ENCODE measurements at places on chromosomes 4 and X.

GRCh38 chrX:108090491-108091263 is 665 bp downstream of the PSMD10 start:
- no peak for DNase-seq

- DNase-seq, result no peak
Measured at GRCh38 chrX:71302461-71303213, 1.1 kb downstream of the ITGB1BP2 start.

- no peak for DNase-seq
Measured at GRCh38 chr4:59307609-59308008, 1892.5 kb upstream of the ADGRL3 start.

DNA sequence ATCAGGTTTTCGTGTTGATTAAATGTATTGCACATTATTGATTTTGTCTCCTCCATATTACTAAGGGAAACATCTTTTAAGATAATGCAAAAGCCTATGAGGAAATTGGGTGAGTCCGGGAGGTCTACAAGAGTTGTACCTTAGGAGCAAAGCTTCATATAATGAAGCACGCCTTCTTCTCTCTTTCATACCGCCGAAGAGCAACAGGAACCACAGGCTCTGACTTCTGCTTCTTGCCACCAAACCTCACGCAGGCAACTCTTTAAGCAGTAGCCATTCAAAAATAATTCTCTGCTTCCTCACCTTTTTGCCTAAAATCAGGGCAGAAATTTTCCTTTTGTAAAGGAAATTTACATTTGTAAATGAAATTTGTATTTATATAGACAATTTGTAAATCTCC is 139.6 kb downstream of the SPRY1 start:
- DNase-seq, result no peak

- DNase-seq, result no peak
Measured at GRCh38 chr4:35364321-35364870, 879.9 kb downstream of the ARAP2 start.
